ENCODE measurements at places on chromosomes 11 and 22.

GRCh38 chr11:115912484-115912945, 408.3 kb upstream of the CADM1 start:
- no peak for DNase-seq

- no peak for DNase-seq
Observed at GRCh38 chr11:104876861-104877431, 21.3 kb downstream of the CASP12 start.

DNA sequence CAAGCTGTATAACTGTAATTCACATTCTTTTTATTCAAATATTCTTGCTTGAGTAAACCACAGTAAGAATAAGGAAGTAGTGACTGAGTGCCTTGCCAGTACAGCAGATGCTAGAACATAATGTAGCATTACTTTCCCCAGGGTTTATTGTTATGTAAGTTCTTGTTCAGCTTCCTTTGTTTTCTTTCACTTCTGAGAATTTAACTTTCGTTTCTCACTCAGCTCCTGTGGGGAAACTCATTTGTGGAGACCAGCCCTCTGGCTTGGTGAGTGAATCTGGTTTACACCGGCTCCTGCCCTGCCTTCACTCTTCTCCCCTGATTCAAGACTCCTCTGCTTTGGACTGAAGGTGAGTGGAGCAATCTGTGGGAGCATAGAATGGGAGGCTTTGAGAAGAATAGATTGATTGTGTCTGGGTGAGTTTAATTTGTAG, at the start of gene TRIM22:
TSS of gene TRIM22 (plus strand) at position 240 of the 433 bp plus-strand sequence. CDS start 6,443 bp downstream, outside the sequence.
- DNase-seq: peak; percentile 34

- DNase-seq: no peak
Observed at GRCh38 chr11:46600194-46600960, 6.6 kb upstream of the AMBRA1 start.

- DNase-seq: no peak
Observed at GRCh38 chr11:59560290-59560701, 49.0 kb downstream of the OR4D9 start.

DNA sequence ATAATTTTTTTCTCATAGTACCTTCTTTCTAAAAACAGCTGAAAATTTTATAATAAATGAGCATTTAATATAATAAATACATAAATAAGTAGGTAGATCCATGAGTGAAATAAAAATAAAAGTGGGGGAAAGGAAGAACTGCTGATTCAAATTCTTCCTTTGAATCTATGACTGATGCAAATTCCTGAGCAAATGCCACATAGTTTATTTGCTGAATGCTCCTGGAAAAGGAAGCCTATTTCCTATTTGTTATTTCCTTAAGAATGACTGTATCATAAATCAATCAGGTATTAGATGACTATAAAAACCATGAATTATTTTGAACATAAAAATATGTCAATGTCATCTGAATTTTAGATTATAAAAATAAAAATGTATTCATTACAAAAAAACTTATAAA, 16.6 kb downstream of the BTBD10 start:
- DNase-seq: no peak

Measured in GM12892 (cell line).